ENCODE measurements at places on chromosomes 6 and 20. TPM values are rescaled to one million over a fixed set of nuclear protein-coding genes. Genes with fewer than 3 reads are reported as not detected.

The RIMS1 gene
- total RNA-seq, result 2.5 TPM

DNA sequence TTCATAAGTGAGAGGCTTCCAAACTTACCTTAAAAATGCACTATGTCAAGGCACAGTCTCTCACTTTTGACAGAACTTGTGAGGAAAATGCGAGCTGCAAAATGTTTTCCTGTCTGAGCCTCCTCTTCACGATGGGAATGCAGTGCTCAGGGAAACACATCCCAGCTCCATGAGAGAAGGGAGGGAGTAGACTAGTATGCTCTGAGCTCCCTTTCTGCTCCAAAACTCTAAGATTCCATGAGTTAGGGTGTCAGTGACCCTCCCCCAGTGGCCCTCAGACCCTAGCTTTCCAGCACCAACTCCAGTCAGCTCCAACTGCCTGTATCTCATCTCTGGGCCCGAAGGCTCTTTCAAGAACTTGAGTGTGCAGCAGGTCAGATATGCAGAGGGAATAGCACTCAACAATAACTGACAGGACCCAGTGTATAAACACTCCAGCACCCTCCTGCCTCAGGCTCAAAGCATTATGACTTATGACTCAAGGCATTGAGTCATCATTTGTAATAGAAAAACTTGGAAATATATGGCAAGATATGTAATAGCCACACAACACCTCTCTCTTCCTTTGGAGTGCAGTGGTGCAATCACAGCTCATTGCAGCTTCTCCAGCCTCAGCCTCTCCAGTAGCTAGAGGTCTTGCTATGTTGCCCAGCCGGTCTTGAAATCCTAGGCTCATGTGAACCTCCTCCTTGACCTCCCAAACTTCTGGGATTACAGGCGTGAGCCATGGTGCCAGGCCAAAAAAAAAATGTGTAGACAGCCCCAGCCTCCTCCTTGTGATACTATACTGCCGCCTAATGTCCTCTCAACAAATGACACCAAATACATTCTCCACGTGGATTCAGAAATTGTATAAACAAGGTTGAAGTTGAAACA lies 16.7 kb upstream of the ENTPD6 start:
- peak; percentile 71 for DNase-seq

The SUMO4 gene
- total RNA-seq, result 0.82 TPM

The NKX2-2 gene
- total RNA-seq, result not detected

DNA sequence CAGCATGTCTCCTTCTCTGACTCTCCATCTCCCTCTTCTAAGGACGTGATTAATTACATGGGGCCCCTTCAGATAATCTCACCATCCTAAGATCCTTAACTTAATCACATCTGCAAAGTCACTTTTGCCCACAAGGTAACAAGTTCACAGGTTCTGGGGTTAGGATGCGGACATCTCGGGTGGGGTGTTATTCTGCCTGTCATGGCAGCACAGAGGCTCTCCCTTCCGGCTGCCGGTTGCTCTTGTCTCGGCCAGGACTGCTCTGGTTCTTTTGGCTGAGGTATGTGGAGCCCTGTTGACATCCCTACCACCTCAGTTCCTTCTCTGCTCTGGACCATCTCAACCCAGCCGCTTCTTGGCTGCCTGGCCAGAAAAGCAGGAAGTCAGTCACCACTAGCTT lies 4.2 kb upstream of the CST11 start:
- DNase-seq, result no peak

- DNase-seq, result no peak
These were observed 13.4 kb upstream of the MAPRE1 start for GRCh38 chr20:32806356-32806755.

The SLC52A3 gene
- total RNA-seq, result not detected

GRCh38 chr6:165091121-165091785 lies 218.2 kb downstream of the C6orf118 start:
- no peak for DNase-seq

- DNase-seq, result no peak
These were observed 57.2 kb downstream of the LYRM4 start for GRCh38 chr6:5203546-5203945.

DNA sequence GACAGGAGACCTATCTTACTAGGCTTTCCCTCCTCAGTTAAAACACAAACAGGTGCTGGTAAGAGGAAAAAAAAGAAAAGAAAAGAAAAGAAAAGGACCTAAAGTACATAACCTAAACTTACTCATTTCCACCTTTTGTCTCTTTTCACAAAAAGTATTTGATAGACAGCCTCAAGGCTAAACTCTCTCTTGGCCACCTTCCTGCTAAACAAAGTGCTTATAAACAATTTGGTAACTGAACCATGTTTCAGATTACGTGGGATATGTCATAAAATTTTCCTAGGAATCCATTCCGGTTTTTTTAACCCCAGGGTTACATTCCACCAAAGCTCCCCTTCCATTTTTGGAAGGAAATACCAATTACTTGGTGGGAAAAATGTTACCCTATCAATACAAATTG lies 109.0 kb downstream of the PRND start:
- no peak for DNase-seq

DNA sequence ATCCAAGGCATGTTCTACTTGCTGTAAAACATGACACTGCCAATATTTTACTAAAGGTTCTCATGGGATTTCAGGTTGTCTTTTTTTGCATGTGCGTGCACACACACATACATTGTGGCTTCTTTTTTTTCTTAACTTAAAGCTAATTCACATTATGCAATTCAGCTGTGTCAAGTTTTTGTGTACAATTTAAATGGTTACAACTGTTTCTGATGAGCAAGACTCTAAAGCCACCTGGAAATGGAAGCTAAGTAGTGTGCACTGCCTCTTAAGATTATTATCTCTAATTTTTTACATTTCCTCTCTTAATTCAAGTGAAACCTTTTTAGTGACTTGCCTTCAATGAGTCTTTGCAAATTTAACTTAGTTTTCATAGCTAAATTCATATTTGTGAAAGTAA lies 75.3 kb downstream of the TULP4 start:
- DNase-seq, result no peak

- no peak for DNase-seq
These were observed 91.5 kb upstream of the BEND6 start for GRCh38 chr6:56863366-56863765.
